HCEC 1CT (cell line): ENCODE measurements at places on chromosomes 1 and 21.

- no peak for DNase-seq
Measured at GRCh38 chr1:5349526-5349925, 642.7 kb downstream of the NPHP4 start.

GRCh38 chr1:214444182-214444939, 107.0 kb downstream of the PTPN14 start:
- DNase-seq, result no peak

- DNase-seq, result no peak
Measured at GRCh38 chr1:210298296-210298695, 30.4 kb upstream of the HHAT start.

GRCh38 chr1:206736878-206737728, 33.5 kb upstream of the IL19 start:
- no peak for DNase-seq

DNA sequence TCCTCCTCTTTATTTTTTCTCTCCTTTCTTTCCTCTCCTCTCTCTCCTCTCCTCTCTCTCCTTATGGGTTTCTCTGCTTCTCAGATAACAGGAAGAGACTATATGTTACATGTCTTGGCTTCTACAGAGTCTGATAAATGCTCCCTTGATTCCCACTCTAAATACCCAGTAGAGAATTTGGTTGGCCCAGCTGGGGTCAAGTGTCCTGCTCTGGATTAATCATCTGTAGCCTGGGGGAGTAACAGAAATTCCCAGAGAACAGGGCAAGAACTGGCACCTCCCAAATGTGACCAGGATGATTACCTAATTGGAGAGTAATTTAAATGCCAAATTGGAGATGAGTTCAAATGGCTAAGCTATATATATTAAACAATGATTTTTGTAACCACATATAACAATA, 146.1 kb upstream of the LMO4 start:
- DNase-seq, result no peak
